Bone marrow (tissue), 2 donors: ENCODE measurements at places on chromosomes 5 and 9.

DNA sequence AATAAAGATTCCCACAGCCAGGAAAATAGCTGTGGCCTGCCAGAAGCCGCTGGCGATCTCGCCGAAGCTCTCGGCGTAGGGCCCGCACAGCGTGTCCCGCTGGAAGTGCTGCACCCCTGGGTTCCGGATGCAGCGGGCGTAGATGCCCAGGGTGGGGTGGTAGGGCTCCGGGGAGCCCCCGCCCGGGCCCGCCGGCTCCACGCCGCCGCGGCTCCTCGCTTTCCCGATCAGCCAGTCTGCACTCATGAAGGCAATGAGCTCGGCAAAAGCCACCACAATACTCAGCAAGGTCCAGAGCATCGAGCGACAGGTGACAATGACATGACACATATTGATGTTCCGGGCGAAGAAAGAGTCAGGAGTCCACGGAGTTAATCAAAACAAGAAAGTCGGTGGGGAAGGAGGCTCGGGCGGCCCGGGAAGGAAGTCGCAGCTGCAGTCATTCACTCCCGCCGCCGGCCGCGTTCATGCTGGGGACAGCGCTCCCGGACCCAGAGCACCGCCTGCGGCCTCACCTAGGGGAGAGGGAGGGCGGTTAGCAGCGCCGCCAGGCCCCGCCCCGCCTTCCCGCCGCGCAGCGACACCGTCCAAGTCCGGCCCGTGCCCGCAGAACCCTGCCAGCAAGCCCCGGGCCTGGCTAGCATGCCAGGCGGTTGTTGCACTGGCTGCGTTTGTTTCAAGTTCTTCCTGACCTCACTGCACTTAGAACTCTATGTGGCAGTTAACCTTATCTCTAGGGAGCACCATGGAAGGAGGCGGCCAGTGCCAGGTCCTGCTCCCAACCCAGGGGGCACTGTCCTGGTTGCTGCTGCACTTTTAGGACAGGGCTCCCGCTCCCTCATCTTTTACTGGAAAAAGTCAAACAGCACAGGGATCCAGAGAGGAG, 138.4 kb downstream of the LHFPL2 start:
- DNase-seq: peak; percentile 42

DNA sequence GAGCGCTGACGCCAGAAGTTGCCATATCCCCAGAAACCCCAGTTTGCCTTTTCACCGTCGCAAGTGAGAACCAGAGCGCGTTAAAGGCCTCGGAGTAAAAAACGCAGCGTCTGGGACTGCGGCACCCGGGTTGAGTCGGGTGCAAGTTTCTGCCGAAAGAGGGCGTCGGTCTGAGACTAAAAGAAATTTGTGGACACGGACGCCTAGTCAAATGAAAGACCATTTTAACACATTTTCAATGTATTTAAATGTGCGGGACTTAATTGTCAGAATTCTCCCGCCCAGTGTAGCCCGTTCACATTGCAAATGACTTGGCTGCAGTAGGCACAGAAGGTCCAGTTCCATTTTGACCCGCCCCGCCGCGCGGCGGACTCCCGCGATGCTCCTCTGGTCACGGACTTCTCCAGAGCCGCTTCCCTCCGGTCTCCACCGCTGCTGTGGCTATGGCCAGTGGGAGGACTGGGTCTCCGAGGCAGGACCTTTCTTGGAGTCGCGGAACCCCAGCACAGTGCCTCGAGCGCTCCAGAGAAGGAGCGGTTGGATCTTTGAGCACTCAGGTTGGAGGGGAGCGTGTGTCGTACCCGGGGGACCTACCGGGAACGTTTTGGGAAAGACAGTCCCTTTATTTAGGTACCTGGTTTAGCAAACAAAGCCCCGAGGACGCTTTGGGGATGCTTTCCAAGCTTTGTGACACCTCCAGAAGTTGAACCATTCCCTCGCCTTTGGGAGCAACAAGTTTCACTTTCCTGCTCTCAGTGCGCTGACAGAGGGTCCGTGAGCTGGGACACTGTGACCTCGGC, 1.2 kb upstream of the NPR3 start:
- DNase-seq: peak; percentile 74

DNA sequence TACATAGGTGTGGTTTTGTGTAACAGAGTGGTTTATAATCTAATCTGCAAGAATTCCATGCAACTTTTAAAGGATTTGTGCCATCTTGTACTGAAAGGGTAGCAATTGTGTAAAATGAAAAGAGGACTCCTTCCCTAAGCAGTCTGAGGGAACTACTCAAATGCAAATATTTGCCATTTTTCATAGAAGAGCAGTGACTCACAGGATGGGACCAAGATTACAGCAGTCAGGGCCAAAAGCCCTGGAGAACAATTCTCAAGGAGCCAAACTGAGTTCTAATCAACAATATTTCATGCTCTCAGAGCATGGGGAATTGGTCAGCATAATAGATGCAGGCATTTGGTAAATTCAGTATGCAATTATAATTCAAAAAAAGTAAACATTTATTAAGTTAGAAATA, 495.8 kb downstream of the CHSY3 start:
- no peak for DNase-seq

- no peak for DNase-seq
Measured at GRCh38 chr5:51416149-51416548, 32.9 kb downstream of the ISL1 start.

GRCh38 chr9:98501819-98502218, 206.9 kb downstream of the GABBR2 start:
- no peak for DNase-seq

- DNase-seq: no peak
Measured at GRCh38 chr9:86580688-86581087, 226.5 kb upstream of the TUT7 start.

- no peak for DNase-seq
Measured at GRCh38 chr5:57734296-57734695, 251.7 kb upstream of the ACTBL2 start.

DNA sequence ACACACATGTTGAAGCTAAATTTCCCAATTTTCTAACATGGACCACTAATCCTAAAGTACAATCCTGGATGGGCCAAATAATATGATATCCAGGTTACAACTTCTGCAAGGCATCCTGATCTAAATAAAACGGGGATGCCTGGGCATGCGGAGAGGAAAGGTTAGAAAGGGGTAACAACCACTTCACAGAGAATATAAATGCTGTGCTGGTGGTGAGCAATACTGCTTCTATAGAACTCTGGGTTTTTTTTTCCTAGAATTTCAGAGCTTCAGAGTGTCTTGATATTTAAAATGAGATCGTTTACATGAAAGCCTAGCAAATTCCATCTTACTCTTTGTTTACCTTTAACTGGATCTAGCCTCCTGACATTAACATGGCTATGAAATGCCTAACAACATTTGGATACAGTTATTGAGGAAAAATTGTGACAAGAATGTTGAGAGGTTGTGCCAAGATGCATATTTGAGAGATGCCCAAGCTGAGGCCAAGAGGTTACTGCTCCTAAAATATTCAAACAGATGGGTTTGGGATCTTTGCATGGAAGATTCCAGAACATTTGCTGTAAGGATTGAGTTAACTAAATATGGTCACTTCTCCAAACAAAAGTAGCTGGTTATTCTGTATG, 22.4 kb downstream of the TNFAIP8 start:
- DNase-seq: no peak

- no peak for DNase-seq
Measured at GRCh38 chr9:4866239-4866969, 73.7 kb downstream of the RCL1 start.

GRCh38 chr5:116944183-116944582, 369.6 kb upstream of the SEMA6A start:
- no peak for DNase-seq

DNA sequence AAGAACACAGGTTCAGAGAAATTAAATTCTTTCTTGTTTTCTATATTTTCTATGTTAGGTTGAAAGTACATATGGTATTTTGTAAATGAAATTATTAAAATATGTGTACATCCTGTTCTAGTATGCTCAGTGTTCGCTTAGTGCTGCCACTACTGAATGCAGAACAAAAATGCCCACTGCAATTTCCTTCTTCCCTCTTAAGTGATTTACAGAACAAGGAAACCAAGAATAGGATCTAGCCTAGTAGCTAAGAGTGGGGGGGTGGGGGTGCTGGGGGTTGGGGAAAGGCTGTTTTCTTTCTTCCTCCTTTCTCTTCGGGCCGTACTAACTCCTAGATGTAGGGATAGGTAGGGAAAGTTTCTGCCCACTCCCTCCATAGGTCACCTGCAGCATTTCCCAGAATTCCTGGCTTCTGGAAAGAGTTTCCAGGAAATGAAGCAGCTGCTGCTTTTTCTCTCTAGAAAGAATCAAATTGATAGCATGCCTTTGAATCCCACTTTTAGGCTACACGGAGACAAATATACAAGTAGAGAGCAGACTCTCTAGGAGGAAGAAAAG, 15.7 kb downstream of the SPATA9 start:
- DNase-seq: no peak

DNA sequence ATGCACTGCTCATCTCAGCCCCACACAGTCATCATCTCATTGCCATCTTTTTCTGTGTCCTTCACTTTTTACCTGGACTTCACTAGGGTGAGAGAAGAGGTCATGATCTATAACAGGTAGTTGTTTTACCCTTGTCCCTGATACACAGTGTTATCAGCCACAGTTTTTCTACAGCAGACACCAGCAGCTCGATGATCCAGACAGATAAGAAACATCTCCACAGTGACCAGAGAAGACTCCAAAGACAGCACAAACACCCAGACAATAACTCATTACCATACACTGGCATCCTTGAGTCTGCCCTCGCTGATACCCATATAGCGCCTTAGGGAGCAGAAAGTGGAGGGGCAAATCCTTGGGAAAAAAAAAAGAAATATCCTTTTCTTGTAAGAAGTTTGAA, 194.1 kb downstream of the DTWD2 start:
- no peak for DNase-seq

GRCh38 chr5:119402081-119402480, 46.3 kb downstream of the TNFAIP8 start:
- DNase-seq: no peak

DNA sequence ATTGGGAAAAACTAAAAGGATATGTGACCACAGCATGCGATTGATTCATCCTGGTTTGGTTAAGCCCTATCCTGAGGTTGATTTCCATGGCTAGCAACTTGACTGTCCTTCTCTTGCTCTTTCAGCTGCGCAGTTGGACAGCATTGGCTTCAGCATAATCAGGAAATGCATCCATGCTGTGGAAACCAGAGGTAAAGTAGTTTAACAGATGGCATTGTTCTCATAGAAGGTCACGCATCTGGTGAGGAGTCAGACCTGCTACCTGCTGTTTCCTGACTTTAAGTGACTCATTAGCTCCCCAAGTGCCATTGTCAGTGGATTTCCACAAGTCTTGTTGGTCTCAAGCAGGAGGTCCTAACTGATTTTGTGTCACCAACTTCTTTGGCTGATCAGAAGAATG, 266.9 kb downstream of the ARHGAP26 start:
- no peak for DNase-seq

DNA sequence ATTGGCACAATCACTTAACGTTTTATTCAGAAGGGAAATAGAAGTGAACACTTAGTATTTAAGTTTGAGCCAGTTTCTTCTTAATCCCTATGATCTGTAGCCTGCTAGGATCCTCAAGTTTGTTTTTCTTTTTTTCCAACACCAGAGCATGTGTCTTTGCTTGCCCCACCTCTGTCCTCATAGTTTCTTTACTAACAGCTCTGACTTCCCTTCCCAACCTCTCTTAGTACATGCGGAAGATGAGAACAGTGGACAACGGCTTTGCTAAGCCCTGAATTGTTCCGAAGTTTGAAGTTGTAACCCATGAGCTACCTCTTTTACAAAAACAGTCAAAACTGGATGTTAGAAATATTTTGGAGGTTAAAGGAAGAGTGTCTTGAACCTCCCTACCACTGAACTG, 61.7 kb upstream of the TAF11L2 start:
- DNase-seq: no peak

- DNase-seq: no peak
Measured at GRCh38 chr5:17405976-17406375, 92.1 kb upstream of the TAF11L2 start.

- DNase-seq: no peak
Measured at GRCh38 chr9:18675973-18676372, 202.0 kb downstream of the ADAMTSL1 start.
